ENCODE measurements at places on chromosomes 7 and 10.

DNA sequence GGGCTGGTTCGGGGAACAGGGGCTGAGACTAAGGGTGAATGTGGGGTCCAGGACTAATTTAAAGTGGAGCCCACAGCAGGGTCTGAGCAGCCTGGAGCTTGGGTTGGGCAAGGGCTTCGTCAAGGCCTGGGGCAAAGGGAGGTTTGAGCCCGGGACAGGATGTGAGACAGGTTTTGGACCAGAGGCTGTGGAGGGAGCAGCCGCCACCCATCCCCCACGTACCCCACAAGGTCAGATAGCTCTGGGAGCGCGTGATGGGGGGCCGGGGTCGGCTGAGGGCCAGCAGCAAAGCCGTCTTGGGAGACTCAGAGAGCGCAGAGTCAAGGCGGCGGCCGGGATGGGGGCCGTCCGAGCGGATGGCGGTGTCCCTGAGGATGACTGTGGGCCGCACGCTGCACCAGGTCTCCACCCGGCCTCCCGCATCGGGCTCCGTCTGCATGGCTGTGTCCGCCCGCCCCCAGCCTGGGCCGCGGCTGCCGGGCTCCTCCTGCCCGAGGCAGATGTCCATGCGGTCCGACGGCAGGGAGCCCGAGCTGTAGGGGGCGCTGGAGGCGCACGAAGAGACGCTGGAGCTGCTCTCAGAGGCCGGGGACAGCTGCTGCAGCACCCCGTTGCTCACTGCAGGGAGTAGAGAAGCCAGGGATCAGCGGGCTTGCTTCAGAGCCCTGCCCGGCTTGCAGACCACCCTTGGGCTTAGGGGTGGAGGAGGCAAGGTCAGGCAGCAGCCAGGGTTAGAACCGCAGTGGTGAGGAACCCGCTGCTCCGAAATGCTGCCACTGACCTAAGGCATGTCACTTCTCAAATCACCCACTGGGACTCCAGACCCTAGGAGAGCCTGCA lies 12.1 kb downstream of the PDZD7 start:
- peak; percentile 37 for DNase-seq

GRCh38 chr7:66353547-66353946 lies 148.4 kb downstream of the TPST1 start:
- DNase-seq = no peak

DNA sequence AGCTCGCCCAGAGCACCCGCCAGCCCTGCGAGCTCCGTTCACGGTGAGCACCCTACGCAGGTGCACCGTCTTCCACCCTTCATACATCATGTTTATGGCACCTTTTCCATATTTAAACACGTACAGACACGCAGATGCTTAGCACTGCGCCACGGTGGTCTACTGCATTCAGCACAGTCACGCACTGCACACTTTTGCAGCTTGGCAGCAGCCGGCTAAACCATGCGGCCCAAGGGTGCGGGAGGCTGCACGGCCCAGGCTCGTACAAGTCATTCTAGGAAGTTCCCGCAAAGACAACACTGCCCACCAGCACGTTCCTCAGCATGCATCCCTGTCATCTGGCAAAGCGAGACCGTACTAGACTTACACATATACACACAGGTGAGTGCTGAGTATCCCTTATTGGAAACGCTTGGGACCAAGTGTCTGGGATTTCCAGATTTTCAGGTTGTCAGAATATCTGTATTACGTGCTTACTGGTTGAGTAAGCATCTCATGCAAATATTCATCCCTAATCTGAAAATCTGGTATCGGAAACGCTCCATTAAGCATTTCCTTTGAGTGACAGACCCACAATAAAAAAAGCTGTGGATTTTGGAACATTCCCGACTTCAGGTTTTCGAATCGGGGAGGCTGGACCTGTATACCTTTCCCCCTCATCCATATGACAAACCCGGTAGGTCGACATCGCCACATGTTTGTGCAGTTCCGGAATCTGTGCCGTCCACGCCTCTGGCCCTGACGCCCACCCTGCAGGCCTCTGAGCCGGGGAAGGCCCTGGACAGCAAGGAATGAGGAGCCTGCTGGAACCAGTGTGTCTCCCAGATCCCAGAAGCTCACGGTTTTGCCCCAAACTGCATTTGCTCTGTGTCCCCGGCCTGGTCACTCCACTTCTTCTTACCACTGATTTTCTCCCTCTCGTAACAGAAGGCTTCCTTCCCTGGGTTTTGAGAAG lies 222.2 kb downstream of the ELFN1 start:
- DNase-seq = no peak

DNA sequence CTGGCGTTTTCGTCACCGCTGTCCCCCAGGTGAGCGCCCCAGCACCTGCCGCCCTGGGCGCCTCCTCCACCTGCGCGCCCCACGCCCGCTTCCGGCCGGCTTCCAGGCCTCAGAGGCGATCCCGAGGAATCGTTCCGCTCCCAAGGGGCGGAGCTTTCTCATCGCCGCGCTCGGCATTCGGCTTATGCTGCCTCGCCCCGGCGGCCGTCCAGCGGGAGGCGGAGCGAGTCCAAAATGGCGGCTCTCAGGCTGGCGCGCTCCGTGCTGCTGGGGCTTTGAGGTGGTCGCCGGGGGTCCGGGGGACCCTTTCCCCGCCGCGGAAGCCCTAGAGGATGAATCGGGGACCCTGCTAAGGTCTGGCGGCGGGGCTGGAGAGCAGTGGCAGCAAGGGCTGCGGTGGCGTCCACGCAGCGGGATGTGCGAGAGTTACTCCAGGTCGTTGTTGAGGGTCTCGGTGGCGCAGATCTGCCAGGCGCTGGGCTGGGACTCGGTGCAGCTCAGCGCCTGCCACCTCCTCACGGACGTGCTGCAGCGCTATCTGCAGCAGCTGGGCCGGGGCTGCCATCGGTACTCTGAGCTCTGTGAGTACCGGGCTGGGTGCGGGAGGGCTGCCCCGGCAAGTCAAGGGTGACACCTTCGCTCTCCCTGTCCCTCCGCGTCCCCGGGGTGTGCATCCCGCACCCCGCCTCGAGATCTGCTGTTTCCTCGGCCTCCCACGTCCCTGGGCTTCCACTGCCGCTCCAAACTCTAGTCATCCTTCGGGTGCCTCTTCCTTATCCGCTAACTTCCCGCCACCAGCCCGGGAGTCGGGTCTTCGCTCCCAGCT lies at the start of gene TAF3:
TSS of gene TAF3 (plus strand) at position 211 of the 826 bp plus-strand sequence. CDS start at position 416, 205 bp downstream.
- peak; percentile 83 for DNase-seq

DNA sequence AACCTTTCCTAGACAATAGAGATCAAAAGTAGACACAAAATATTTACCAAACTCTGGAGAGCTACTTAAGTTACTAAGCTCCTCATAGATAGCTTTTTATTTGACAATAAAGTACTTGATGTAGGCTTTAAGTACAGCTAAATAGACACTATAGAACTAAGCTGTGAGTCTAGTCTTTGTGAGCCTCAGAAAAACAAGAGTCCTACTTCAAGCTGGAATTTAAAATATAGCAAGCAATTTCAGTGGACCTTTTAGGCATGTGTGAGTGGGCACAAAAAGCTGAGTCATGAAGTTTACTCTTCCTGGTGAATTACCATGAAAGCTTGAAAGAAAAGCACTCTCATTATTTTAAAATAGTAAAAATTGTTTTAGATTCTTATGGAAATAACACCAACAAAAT lies 76.1 kb downstream of the ADD3 start:
- no peak for DNase-seq

GRCh38 chr10:71346731-71347130 lies 27.7 kb downstream of the SLC29A3 start:
- DNase-seq = no peak

- DNase-seq = no peak
Observed at GRCh38 chr7:105112440-105113418, 98.7 kb downstream of the KMT2E start.

DNA sequence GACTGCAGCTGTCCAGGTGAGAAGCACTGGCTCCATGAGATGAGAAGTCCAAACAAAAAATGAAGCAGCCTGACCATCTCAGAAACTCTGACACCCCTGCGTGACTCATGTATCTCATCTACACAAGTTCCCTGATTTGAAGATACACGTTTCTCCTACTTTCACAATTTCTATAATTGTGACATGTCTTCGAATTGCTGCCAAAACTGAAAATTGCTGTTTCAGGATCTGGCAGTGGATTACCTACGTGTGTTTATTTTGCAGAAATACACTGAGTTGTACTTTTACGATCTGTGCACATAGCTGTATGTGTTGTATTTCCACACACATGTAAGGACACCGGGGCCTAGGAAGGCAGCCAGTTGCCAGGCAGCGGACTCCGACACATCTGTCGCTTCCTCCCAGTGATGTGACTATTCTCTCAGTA lies 53.2 kb downstream of the LARP4B start:
- DNase-seq = no peak

DNA sequence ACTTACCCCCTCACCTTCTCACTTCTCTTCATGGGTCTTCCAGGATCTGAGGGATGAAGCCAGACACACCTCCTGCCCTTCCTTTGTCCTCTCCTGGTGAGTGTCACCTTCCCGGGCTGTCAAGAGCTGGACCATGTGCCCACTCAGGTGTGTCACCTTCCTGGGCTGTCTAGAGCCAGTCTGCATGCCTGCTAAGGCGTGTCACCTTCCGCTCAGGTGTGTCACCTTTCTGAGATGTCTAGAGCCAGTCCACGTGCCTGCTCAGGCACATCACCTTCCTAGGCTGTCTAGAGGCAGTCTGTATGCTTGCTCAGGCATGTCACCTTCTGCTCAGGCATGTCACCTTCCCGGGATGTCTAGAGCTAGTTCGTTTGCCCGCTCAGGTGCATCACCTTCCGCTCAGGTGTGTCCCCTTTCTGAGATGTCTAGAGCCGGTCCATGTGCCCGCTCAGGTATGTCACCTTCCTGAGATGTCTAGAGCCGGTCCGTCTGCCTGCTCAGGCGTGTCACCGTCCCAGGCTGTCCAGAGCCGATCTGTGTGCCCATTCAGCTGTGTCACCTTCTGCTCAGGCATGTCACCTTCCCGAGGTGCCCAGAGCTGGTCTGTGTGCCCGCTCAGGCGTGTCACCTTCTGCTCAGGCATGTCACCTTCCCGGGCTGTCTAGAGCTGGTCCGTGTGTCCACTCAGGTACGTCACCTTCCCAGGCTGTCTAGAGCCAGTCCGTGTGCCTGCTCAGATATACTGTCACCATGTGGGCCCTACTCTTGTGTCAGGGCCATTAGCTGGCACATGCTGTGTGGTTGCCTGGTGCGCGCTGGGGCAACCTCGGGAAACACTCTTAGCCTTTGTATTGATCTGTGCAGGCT lies 245.3 kb downstream of the EBF3 start:
- DNase-seq = no peak

GRCh38 chr7:121604627-121605316 lies 208.7 kb upstream of the FAM3C start:
- DNase-seq = no peak

DNA sequence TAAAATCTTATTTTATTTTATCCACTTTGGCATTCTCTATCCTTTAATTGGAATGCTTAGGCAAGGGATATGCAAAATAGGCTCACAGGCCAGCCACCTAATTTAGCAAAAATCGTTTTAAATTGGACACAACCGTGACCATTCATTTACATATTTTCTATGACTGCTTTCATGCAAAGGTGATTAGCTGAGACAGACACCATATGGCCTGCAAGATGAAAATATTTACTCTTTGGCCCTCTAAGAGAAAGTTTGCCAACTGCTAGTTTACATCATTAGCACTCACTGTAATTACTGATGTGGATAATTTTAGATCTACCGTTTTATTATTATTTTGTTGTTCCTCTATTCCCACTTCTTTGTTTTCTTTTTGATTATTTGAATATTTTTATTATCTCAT lies 375.5 kb upstream of the LRRTM3 start:
- no peak for DNase-seq

DNA sequence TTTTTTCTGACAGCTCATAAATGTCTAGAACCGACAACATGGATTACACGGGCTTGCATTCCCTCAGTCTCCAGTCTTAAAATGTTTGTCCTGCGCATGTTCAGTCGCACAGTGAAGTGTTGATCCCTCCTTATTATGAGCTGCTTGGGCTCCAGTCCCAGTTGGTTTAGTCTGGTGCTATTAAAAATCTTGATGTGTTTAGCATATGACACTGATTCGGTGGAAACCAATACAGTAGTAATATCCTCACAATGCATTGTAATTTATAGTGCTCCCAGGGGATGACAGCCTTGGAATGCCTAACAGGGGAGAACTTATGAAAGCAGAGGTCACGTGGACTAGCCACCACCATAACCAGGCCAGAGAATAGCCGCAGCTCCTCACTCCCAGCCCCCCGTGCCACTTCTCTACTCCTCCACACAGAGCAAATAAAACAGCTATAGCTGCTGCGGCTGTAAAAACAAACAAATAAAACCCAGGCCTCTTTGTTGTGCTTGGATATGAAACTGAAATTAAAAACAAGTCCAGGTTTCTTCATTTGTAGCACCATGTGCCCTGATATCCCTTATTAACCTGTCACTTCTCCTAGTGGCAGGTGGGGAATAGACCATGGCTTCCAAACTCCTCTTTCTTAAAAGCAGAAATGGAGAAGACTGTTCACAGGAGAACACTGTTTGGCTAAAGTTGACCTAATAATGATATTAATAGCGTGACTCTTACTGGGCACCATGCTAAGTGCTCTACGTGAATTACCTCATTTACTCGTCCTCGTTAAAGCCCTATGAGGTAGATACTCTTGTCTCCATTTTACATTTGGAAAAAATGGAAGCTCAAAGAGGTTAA lies 7.7 kb downstream of the DPCD start:
- no peak for DNase-seq

GRCh38 chr10:120768227-120768626 lies 82.9 kb upstream of the WDR11 start:
- DNase-seq = no peak

DNA sequence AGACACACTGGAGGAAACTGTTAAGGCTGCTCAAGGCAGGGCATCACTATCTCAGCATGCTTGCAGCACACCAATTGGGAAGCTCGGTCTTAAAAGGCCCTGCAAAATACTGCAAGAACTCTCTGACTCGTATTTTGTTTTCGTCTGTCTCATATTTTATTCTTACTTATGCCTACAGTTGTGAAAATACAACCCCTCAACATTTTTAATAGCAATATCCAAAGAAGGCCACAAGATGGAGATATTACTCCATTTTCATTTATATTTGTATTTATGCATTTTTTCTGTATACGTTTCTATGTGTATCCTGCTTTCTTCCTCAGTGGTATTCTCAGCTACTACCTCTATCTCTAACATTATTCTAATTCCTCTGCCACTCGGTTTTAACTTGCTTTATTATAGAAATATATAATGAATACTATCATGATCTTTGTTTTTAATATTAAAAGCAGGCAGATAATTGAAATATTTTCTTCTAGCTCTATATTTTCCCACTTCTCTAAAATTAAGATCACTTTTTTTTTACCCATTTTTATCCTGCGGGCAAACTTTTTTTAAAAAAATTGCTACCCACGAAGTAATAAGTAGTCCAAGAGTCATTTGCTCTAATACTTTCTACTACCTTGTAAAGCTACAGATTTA lies 10.0 kb downstream of the DNAJC1 start:
- peak; percentile 3 for DNase-seq
